GM13977 (cell line): ENCODE measurements at places on chromosomes 1 and 21.

DNA sequence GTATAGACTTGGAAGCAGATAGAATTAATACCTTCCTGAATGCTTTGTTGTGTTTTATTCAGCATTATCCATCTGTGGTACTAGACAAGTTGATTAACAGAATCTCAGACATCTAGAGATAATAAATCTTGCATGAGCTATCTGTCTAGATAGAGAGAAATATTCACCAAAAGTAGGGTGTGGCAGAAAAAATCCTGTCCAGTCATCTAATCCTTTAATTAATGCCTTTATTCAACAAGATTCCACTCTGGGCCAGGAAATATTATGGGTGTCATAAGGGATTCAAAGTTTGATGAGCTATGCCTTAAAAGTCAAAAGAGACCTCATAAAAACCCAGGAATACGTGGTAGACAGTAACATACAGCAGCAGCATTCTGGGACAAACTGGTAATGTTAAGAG lies 601.2 kb downstream of the LMO4 start:
- DNase-seq: no peak

DNA sequence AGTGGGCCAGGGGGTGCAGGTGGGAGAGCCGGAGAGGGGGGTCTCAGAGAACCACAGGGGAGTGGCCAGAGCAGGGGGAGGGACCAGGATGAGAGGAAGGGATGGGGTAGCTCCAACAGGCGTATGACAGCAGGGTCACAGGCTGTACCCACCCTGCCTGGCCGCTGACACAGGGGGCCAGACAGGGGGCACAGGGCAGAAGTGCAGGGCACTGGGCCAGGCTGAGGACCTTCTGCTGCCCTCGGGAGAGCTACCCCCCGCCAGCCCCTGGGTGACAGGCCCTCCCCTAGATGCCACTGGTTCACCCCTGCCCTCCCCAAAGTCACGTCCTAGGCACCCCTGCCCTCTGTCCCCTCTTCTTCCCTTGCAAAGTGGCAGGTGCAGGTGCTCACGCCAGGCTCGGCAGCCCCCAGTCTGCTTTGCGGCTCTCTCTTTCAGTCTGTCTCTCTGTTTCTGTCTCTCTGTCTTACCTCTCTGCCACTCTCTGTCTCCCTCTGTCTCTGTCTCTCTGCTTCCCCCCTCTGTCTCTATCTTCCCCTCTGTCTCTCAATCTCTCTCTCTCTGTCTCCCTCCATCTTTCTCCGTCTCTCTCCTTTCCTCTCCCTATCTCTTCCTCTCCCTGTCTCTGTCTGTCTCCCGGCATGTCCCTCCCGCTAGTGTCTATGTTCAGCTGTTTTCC lies 48.5 kb downstream of the WNT9A start:
- no peak for DNase-seq

- no peak for DNase-seq
Observed at GRCh38 chr21:44434936-44435635, 20.2 kb upstream of the LRRC3 start.

GRCh38 chr1:6519935-6520671 lies 28.6 kb upstream of the PLEKHG5 start:
- no peak for DNase-seq

- DNase-seq: no peak
Observed at GRCh38 chr1:161265305-161265704, 6.8 kb downstream of the PCP4L1 start.

- DNase-seq: no peak
Observed at GRCh38 chr1:19165501-19165900, 44.6 kb downstream of the UBR4 start.

GRCh38 chr1:246793356-246793896 lies 69.2 kb downstream of the SCCPDH start:
- no peak for DNase-seq

- no peak for DNase-seq
Observed at GRCh38 chr1:248733566-248733965, 22.0 kb downstream of the LYPD8 start.

DNA sequence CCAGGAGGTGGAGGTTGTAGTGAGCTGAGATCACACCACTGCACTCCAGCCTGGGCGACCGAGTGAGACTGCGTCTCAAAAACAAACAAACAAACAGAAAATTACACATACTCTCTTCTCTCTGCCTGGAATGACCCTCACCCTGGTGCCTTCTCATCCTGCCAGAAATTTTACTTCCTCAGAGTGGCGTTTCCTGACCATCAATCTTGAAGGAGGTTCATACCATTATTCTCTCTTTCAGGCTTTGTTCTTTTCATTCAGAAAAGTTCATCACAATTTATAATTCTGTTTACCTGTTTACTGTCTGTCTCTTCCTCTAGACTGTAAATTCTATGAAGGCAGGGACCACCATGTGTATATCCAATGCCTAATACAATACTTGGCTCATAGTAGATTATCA lies 79.3 kb downstream of the RPS6KA1 start:
- no peak for DNase-seq

- DNase-seq: no peak
Observed at GRCh38 chr1:9486466-9487140, 52.7 kb upstream of the SLC25A33 start.

DNA sequence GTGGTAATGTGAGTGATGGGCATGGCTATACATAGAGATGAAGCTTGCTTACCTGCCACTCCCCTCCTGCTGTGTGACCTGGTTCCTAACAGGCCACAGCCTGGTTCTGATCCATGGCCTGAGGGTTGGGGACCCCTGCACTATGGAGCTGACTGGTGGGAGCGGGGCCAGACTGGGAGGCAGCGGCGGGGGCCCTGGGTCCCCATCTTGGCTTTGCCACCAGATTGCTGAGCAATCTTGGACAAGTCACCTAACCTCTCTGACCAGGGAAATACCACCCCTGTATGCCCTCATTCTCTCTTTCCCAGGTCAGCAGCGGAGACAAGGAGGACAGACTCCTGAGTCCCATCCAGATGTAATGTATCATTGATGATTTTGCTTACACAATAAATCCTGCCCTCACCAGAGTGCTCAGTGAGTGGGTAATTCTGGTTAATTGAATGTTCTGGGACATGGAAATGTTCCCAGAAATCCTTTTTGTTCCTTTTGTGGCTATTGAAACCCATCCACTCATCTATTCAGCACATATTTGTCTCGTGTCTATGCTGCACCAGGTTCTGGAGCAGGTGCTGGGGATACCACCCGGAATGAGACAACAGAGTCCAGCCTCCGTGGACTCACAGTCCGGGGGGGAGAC lies 4.1 kb upstream of the ARHGEF10L start:
- no peak for DNase-seq

- no peak for DNase-seq
Observed at GRCh38 chr1:75986478-75986877, 54.3 kb upstream of the ASB17 start.

DNA sequence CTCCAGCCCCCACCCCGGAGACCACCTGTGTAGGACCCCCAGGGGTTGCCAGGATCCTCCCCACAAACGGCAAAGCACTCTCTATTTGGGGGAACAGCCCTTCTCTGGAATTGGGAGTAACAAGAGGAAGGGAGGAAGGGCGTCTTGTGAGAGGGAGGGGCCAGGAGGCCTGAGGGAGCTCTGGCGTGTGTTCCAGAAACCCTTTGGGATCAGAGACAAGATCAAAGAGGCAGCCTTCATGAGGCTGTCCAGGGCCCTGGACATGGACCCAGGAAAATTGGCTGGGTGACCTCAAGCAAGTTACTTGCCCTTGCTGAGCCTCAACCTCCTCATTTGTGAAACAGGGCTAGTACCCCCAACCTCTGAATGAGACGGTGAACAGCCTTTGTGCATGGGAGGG lies 18.1 kb upstream of the ECE1 start:
- no peak for DNase-seq

- no peak for DNase-seq
Observed at GRCh38 chr1:154891452-154891851, 21.4 kb upstream of the KCNN3 start.

DNA sequence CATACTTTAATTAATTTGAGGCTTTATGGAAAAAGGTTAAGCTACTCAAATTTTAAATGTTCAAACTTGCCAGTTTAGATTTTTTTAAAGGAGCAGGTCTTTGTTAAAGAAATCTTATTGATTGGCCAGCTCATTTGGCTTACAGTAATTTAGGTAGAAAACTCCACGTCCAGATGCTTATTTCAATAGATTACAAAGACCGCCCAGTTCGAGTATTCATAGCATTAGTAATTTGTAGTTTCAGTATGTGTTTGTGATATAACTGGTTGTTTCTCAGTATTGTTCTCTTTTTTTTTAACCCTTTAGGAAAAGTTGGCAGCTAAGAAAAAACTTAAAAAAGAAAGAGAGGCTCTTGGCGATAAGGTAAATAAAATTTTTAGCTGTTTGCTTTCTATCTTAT lies 1.6 kb downstream of the RPF1 start:
- peak; percentile 34 for DNase-seq

GRCh38 chr1:42721926-42722325 lies 18.1 kb downstream of the CLDN19 start:
- no peak for DNase-seq

DNA sequence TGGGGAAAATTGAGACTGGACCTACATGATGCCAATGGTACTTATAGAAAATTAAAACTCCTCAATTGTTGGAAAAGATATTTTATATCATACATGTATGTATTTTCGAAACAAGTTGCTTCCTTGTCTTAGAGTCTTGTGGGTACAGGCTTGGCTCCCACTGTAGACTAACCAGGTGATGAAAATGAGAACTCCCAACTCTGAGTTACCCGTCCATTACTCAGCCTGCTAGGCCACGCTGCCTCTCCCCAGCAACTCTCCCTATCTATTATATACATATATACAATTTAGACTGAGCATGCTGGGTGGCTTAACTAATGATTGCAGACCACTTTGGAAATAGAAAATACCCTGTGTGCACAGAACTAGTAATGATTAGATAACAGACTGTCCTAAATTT lies 628.7 kb downstream of the LMO4 start:
- no peak for DNase-seq

DNA sequence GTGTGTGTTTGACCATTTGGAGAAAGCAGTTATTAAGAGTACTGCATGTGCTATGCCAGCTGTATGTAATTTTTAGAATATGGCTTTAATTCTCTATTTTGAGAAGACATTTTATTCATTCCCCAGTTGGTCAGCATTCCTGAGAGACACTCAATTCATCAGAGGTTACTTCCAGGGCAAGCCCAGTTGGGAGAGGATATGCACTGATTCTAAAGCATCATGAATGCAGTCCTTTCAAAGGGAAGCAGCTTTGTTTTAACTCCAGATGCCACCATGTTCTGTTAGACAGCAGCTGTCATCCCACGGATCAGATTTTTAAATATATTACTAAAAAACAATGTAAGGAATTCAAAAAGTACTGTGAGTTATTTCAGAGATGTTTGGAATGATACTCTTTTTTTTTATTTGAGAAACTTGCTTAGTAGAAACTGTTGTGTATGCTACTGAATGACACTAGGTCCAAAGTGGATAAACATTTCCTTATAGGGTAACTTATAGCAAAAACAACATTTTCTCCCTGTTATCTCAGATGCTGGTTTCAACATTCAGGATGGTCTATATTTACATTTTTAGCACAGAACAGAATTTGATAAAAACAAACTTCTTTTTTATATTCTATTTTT lies 149.5 kb upstream of the B3GALT2 start:
- DNase-seq: no peak

DNA sequence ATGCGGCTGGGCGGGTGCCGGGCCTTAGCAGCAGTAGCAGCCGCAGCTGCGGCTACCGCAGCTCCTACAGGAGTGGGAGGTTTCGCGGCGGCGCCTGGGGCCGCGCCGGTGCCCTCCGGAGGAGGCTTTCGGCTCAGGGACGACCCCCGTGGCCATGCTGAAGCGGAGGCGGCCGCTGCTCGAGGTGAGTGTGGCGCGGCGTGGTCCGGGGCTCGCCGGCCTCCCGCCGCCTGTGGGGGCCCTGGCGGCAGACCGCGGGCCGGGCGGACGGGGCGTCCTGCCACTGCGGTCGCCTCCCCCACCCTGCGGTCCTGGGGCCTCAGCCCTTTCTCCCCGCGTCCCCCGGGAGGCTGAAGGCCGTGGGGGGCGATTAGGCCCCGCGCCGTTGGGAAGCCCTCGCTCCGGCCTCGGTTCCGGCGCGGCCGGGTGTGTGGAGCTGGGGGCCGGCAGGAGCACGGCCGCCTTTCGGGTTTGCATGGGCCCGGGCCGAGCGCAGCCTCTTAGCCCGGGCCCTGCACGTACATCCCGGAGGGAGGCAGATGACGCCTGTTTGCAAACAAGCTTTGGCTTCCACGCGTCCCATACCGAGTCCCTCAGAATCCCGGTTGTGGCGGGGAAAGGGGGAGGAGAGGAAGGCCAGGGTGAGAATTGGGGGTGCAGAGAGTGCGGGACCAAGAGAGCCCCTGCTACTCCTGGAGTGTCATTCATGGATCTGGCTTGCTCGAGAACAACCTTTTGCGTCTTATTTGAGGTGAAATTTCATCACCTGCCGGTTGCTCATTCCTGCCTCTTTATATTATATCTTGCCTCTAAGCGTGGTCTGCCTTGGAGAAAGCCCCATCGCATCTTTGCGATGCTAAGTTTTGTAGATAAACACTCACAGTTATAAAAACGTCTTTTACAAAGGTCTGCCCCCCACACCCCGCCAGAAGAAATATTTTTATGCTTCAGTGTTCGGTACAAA lies 613 bp downstream of the ZFYVE9 start:
- peak; percentile 52 for DNase-seq

- DNase-seq: no peak
Observed at GRCh38 chr1:84163123-84163931, 19.3 kb downstream of the PRKACB start.

GRCh38 chr1:33286451-33287185 lies 30.3 kb downstream of the ZNF362 start:
- DNase-seq: no peak

DNA sequence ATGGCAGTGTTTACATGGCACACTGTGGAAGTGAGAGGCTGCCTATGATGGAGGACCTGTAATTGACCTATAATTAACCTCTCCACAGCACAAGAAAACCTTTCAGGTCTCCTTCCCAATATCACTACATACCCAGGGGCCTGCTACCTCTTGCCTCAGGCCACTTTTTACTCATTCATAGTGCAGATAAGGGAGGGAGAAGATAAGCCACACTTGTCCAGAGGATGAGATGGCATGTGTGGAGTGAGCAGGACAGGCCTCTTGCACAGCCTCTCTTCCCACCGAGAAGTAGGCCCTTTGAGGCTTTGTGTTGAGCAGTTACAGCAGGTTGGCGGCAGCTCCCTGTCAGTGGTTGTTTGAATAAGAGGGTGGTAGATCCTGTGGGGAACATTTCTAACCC lies 31.1 kb upstream of the IKBKE start:
- no peak for DNase-seq

GRCh38 chr1:208524376-208524775 lies 280.2 kb upstream of the PLXNA2 start:
- DNase-seq: no peak

GRCh38 chr1:60870269-60870865 lies 212.0 kb upstream of the NFIA start:
- no peak for DNase-seq
